ENCODE measurements at places on chromosomes 6 and 20.

DNA sequence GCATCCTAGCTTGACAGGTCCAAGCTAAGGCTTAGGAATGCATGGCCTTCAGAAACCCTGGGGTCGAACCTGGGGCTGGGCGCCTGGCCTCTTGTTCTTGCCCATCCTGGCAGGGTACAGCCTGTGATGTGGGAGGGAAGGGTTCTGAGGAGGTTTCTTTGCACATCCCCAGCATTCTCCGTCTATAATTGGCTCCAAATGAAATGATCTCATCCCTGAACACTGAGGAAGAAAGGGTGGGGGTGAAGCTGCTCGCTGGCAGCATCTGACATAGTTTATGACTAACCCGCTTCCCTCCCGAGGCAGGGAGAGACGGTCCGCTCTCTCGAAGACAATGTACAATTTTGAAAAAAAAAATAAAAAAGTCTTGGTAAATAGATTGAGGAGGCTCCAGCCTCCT is 67.1 kb upstream of the ZNFX1 start:
- DNase-seq: no peak

- DNase-seq: no peak
Observed at GRCh38 chr6:46320505-46320904, 149.7 kb upstream of the ENPP5 start.

DNA sequence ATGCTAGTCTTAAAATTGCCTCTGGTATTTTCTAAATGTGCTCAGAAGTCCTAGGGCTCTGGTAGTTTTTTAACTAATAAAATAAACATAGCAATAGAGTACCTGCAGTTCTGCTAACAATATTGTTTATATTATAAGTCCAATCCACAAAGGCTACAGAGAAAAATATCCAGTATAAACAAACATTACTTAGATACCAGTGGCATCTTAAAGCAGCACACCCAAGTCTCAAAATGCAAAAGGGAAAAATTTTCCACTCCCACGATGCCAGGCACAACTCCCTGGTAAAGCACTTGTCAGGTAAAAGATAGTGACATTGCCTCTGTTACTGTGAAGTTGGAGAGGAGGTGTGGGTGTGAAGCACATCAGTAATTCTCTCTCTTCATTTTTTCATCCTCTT is 123.3 kb downstream of the OGFRL1 start:
- no peak for DNase-seq

- DNase-seq: no peak
Observed at GRCh38 chr20:54532573-54532972, 57.2 kb downstream of the DOK5 start.

DNA sequence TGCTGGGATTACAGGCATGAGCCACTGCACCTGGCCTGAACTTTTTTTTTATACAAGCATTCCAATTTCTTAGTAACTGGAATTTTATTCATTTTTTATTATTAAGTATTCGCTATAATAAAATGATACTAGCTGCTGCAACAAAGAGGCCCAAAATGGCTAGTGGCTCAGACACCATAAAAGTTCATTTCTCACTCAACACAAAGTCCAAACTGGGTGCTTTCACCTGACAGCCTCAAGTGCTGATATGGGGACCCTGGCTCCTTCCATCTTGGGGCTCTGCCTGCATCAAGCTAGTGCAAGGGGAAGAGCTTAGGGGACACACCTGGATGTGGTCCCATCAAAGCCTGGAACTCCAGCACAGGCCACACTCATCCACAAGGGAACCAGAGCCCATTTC is 12.2 kb upstream of the NOP56 start:
- DNase-seq: no peak

GRCh38 chr6:143773506-143774150 is 69.5 kb upstream of the LTV1 start:
- no peak for DNase-seq

DNA sequence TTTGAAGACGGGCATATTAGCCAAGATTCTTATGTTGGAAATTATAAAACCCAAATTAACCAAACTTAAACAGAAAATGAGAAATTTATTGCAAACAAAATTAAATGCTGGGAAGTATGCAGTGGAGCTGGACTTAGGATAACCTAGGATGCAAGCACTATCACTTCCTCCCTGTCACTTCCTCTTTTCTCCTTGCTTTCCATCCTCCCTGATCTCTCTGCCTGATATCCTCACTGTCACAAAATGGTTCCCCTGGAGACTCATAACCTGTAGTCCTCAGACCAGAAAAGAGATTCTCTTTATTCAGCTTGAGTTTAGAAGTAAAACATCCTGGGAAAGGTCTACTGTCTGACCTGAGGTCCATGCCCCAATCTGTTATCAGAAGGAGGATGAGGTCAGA is 7.4 kb upstream of the KLHL32 start:
- no peak for DNase-seq

DNA sequence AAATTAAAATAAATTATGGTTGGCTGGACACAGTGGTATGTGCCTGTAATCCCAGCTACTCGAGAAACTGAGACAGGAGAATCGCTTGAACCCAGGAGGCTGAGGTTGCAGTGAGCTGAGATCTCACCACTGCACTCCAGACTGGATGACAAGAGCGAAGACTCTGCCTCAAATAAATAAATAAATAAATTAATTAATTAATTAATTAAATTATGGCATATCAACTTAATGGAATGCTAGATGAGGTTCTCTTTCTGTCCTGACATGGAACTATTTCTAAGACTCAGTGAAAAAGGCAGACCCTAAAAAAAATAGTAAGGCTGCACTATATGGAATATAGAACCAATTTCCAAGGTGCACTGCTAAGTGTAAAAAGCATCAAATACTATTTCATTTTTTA is 4.8 kb downstream of the SRPK1 start:
- no peak for DNase-seq

GRCh38 chr6:51928320-51928719 is 159.1 kb downstream of the PKHD1 start:
- DNase-seq: no peak

- DNase-seq: no peak
Observed at GRCh38 chr6:14953836-14954235, 292.0 kb upstream of the JARID2 start.

DNA sequence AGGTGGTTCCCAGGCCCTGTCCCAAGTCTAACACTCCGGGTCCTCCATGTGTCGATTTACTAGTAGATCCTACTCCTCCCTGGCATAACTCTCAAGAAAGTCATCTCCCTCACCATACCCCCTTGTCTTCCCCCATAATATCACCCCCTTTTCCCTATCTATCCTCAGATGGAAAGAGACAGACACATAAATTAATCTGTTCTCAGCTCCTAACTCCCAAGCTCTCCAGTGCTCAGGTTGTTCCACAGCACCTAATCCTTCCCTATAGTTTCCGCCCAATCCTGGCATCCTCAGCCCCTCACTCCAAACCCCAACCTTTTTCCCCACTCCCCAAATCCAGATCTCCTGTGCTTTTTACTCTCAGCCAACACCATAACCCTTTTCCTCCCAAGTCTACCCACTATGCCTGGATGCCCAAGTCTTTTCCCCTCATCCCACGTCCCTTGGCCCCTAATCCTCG is 808 bp downstream of the ILRUN start:
- DNase-seq: no peak

- no peak for DNase-seq
Observed at GRCh38 chr6:47380251-47380650, 70.5 kb upstream of the TNFRSF21 start.

GRCh38 chr6:40290816-40291215 is 296.3 kb downstream of the LRFN2 start:
- DNase-seq: no peak

DNA sequence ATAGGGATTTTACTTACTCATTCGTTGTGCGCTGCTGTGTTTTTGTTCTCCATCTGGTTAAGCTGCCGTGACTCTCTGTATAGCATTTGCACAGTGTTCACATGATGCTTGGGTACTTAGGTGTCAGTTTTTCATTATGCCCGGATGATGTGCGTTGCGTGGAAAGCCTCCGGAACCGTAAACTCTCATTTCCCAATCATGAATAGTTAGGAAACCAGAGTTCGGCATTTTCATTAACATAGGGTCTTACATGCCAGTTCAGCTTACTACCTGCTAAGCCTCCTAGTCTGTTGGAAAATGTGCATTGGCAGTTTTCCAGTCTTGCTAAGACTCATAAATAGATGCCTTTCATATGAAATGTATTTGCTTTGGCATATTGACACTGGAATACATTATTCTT is 483.4 kb upstream of the FLRT3 start:
- DNase-seq: no peak

GRCh38 chr6:161949531-161949930 is 675.7 kb upstream of the AGPAT4 start:
- no peak for DNase-seq

- no peak for DNase-seq
Observed at GRCh38 chr6:52929321-52930164, 20.0 kb upstream of the GSTA3 start.

GRCh38 chr6:126811321-126811720 is 307.1 kb upstream of the RSPO3 start:
- DNase-seq: no peak

DNA sequence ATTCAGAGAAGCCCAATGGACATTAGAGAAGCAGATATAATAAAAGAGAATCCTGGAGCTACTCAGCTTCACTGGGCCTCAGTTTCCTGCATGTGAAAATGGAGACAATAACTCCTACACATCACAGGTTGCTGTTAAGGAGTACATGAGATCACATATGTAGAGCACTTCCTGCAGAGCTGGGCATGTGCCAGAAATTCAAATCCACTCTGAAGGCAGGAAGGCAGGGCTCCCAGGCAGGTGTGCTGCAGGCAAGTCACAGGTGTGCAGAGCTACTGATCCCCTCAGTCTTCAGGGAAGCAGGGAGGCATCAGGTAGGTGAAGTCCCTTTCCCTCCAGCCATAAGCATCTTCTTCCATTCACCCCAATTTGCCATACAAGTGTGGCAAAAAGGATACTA is 48.0 kb downstream of the DST start:
- DNase-seq: no peak

- DNase-seq: no peak
Observed at GRCh38 chr6:99369533-99369932, 20.1 kb upstream of the FAXC start.

DNA sequence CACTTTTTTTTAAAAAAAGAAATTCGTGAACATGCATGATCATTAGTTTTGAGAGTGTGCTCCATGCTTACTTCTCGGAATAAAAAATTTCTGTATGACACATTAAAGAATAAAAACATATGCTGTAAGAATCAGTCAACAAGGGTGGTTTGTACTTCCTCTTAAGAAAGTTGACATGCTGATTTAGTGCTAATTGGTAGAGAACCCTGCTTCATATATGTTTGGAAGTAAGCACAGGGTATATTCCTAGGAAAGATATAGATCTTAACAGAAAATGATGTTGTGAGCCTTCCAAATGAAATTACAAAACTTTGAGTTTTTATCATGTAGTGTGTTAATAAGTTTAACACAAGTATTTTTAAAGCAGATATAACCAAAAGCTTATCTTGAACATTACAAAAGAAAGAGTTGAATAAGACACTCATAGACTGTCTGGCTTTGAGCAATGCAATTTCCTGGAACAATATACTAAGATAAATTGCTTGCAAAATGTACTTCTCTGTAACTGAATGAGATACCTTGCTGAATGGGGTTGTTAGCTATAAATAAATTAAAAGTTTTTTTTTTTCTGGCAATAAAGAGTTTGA is 13.8 kb upstream of the VIP start:
- DNase-seq: no peak

GRCh38 chr6:35602133-35602946 is 86.4 kb downstream of the FKBP5 start:
- DNase-seq: no peak

- no peak for DNase-seq
Observed at GRCh38 chr6:142334294-142334693, 32.5 kb downstream of the ADGRG6 start.

GRCh38 chr6:107989166-107990094 is 31.4 kb upstream of the SEC63 start:
- no peak for DNase-seq

- DNase-seq: no peak
Observed at GRCh38 chr6:147345902-147346301, 141.7 kb downstream of the STXBP5 start.

DNA sequence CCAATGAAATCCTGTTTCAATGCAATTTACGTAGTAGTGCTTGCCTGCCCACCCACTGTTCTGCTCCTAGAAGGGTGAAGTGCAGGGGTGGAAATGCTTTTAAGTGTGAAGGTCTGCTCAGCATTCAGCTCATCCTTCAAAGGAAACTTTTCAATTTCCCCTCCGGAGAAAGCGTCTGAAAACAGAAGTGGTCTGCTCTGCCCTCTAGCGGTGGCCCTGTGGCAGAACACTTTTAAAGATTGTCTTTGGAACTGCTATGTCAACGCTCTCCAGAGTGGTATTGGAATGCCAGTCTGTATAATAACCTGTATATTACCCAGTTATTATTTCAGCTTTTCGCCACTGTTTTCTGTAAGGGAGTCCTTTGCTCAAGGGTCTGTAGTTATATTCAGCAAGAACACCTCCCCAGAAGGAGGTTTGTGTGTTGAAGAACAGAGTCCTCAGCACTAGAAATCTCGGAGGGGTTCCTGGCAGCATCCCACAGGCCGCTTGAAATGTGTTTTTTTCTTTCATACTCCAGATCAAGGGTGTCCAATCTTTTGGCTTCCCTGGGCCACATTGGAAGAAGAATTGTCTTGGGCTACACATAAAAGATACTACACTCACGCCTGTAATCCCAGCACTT is 63.1 kb upstream of the KLHL31 start:
- DNase-seq: peak; percentile 30

DNA sequence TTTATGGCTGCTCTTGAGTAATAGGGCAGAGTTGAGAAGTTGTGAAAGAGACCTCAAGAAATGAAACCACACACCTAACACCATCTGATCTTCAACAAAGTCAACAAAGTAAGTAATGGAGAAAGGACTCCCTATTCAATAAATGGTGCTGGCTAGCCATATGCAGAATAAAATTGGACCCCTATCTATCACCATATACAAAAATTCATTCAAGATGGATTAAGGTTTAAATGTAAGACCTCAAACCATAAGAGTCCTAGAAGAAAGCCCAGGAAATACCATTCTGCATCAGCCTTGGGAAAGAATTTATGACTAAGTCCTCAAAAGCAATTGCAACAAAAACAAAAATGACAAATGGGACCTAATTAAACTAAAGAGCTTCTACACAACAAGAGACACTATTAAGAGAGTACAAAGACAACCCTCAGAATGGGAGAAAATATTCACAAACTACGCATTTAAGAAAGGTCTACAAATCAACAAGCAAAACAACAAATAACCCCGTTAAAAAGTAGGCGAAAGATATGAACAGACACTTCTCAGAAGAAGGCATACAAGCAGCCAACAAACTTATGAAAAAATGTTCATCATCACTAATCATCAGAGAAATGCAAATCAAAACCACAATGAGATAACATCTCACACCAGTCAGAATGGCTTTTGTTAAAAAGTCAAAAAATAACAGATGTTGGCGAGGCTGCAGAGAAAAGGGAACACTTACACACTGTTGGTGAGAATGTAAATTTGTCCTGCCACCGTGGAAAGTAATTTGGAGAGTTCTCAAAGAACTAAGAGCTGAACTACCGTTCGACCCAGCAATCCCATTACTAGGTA is 4.0 kb downstream of the MAP3K5 start:
- no peak for DNase-seq

DNA sequence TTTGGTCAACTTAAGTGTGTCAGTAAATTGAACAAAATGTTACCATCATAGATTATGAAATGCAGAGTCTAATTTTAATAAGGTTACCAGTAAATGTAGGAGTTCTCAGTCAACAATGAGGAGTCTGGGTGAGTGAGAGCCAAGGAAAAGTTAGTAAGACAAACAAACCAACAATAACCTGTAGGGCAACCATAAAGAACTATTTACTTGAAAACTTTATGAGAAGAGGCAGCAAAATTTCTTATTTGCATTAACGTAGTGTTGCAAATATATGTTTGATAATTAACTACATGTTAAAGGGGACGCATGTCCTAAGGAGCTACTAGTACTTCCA is 131.1 kb upstream of the SOX4 start:
- no peak for DNase-seq

GRCh38 chr6:25223490-25223991 is 55.6 kb upstream of the CARMIL1 start:
- peak; percentile 45 for DNase-seq
